Activated CD4-positive, alpha-beta T cell treated with anti-CD3 and anti-CD28 coated beads, Interleukin-2, amount 50 U/mL, for 1 hour (primary cell): ENCODE measurements at places on chromosomes 16 and 17.

- no peak for DNase-seq
These were observed 132.3 kb upstream of the CDH11 start for GRCh38 chr16:65254144-65254543.

- peak; percentile 51 for DNase-seq
These were observed 3.4 kb upstream of the ZNF385C start for GRCh38 chr17:42101513-42102292.

- no peak for DNase-seq
These were observed 8.4 kb upstream of the PIEZO1 start for GRCh38 chr16:88793251-88793954.

- no peak for DNase-seq
These were observed 152.4 kb downstream of the ABCC12 start for GRCh38 chr16:48003206-48003907.

DNA sequence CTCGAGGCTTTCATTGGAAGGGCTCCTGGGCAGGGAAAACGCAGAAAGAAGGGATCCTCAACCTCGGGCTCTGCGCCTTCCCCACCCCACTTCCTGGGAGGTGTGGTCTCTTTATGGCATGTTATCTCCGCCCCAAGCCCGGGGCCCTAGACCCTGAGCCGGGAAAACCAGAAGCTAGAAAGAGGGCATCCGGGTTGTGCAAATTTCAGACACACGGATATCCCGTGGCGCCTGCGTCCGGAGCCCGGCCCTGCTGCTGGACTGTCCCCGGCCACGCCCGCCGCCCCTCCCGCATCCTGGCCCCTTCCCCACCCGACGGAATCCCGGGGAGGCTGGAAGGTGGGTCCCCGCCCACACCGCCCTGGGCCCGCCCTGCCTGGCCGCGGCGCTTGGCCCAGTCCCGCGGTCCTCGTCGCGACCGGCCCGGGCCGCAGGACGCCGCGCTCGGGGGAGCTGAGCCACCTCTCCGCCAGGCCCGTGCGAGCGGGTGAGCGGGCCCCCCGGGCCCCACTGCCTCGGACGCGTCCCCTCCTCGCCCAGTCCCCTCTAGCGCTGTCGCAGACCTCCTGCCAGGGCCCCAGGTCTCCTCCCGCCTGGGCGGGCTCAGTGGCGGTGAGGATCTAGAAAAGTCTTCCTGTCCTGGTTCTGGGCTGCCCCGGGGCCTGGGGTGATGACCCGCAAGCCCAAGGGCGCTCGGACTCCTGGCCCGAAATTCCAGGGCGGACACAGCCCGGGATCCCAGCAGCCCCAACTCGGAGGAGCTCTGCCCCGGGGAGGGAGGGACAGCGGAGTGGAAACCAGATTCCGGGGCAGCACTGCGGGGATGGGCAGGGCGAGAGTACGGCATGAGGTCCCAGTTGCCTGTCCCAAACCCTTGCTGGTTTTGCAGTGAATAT, at the start of gene SLC16A5:
SLC16A5 (plus strand) TSS at position 397 of the 896 bp plus-strand sequence. CDS start 5,683 bp downstream, outside the sequence.
- peak; percentile 21 for DNase-seq

DNA sequence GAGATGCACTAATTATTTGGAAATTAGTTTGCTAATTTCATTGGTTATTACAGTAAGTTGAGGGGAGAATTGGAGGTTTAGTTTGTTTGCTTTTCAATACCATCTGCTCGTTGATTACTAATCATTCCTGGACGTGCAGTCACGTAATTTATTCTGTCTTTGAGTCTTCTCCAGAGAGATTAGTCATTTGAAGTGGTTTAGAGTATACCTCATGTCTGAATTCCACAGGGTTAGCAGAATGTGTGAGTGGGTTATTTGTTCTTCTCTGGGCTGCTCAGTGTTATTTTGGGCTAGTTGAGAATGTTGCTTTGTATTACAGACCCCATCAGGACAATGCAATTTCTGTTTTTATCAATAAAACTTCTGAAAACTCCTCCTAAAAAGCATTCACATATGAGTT, 265.0 kb downstream of the RBFOX1 start:
- no peak for DNase-seq

DNA sequence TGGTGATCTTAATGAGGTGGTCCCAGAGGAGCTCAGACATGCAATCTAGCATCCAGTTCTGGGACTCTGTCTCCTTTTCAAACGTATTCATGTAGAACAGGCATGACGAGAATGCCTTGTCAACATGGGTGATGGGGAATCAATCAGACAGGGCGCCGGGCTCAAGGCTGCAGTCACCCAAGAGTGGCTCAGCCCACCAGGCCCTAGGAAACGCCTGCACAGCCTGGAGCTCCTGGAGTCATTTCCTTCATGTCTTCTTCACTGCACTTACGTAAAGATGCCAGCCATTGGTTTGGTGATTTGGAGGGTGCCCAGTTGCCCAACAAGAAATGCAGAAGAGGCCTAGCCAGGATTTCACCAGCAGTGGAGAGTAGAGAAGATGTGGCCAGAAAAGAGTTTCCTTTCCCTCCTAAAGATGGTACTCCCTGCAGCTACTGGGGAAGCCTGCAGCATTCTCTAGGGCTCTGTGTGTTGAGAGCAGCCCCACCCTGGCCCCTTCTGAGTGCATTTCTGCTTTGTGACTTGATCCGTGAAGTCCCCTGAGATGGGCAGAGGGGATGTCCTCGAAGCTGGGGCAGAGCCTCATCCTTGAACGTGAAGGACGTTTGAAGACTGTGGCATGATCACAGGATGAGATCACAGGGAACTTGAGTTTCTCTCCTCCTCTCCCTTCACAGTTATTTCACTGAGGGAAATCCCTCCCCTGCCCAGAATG, 24.0 kb upstream of the STH start:
- no peak for DNase-seq

DNA sequence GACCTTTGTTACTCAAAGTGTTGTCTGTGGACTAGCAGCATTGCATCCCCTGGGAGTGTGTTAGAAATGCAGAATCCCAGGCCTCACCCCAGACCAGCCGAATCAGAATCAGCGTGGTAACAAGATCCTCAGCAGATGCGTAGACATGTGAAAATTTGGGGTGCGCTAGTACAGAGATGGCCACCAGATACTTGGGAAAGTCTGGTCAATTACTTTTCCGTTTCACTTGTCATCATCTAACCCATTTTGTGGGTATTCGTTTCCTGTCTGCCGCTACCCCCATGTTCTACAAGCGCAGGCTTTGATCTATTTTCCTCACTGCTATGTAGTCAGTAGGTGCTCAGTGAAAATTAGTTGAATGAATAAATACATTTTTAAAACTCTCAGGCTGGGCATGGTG, 33.1 kb upstream of the HERPUD1 start:
- no peak for DNase-seq

- no peak for DNase-seq
These were observed 135.8 kb downstream of the SKAP1 start for GRCh38 chr17:48294020-48294805.

DNA sequence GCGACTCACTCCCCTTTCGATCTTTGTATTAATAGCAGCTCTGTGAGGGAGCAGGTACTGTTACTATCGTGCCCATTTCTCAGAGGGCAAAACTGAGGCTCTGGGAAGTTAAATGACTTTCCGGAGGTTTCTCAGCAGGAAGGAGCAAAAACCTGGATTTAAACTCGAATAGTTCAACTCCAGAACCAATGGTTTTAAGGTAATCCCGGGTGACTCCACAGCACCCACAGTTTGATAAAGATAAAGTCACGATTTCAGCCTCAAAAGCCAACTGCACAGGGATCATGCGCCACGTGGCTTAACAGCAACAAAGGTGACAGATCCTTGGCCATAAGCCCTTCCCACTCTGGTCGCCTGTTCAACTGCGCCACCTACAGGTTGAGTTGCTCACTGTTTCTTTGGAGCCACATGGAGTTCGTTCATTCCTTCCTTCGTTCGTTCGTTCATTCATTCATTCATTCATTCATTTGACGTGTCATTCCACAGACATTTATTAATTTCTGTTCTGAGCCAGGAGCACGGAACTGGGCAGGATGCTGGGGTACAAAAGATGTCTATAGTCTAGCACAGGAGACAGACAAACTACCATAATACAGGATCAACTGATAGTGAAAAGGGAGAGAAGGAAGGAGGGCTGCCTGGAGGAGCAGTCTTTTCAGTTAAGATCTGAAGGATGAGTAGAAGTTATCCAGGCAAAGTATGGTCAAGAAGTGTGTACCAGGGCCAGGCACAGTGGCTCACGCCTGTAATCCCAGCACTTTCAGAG, 134.8 kb downstream of the HS3ST2 start:
- DNase-seq: peak; percentile 28

DNA sequence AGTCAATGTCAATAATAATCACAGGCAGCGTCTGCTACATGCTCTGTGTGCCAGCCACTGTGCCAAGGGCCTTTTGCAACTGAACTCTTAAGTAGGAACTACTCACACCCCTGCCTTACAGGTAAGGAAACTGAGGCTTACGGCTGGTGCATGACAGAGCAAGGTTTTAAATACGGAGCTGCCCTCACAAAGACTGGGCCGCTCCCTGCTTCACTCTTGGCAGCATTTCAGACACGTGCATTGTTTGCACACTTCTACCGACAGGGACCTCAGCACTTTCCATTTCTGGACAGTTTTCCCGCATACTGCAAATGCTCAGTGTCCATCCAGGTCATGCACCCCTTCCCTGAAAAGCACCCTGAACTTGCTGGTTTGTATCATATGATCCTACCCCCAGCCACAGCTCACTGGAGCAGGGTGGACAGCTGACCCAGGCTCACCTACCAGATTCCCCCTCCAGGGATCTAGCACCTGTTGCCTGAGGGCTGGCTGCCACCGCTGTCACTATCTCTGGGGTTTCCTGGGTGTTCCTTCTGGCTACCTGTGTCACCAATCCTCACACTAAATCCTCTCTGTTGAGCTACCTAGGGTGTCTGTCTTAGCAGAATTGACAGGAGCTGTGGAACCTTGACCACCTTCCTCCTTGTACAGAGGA, 142.9 kb downstream of the C16orf78 start:
- DNase-seq: no peak

GRCh38 chr17:65278050-65278819, 141.1 kb downstream of the RGS9 start:
- DNase-seq: peak; percentile 9

GRCh38 chr16:85461022-85461813, 151.9 kb upstream of the GSE1 start:
- DNase-seq: no peak

- DNase-seq: no peak
These were observed 60.8 kb downstream of the TBC1D16 start for GRCh38 chr17:79974566-79975497.

GRCh38 chr16:48611329-48612137, 1.6 kb upstream of the N4BP1 start:
- peak; percentile 76 for DNase-seq

GRCh38 chr16:9124908-9125584, 33.6 kb downstream of the HAPSTR1 start:
- no peak for DNase-seq

GRCh38 chr17:5464717-5465507, 3.9 kb downstream of the DHX33 start:
- DNase-seq: no peak

- peak; percentile 89 for DNase-seq
These were observed 11.8 kb downstream of the ENDOV start for GRCh38 chr17:80426671-80427326.

GRCh38 chr16:23182206-23182678, 303 bp upstream of the SCNN1G start:
- peak; percentile 67 for DNase-seq

DNA sequence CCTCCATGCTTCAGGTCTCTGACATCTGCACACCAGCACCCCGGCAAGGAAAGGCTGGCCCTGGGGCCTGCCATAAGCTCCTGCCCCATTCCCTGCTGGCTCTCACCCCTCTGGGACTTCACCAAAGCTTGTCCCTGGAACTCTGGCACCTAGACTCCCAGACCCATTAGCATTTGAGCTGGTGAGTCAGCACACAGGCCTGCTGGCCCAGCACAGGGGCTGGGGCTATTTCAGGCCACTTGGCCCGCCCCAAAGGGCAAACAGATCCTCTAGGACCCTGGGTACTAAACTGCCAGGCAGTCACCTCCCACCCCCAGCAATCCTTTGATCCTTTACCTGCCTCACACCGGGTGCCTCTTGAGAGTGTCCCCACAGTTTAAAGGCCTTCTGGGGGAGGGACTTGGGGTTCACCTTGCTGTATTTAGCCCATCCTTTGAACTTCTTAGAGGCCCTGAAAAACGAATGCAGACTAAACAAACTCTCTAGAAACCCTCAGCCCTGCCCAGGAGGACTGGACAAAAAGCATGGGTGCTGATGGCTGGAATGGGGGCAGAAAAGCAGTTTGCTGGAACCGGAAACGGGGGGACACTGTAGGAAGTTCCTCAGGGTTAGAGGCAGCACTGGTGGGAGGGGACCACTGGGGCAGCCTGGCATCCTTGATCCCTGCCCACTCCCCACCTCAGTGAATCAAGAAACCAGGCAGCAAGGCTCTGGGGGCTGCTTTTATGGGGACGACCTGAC, 3.2 kb upstream of the SAMD14 start:
- DNase-seq: no peak
